ENCODE measurements at places on chromosomes 11 and 22.
A peak's percentile ranks its signal among the peaks of the same experiment; 100 is the strongest.

- DNase-seq, result peak; percentile 79
Measured at GRCh38 chr11:2305140-2305778, 3.4 kb downstream of the TSPAN32 start.

DNA sequence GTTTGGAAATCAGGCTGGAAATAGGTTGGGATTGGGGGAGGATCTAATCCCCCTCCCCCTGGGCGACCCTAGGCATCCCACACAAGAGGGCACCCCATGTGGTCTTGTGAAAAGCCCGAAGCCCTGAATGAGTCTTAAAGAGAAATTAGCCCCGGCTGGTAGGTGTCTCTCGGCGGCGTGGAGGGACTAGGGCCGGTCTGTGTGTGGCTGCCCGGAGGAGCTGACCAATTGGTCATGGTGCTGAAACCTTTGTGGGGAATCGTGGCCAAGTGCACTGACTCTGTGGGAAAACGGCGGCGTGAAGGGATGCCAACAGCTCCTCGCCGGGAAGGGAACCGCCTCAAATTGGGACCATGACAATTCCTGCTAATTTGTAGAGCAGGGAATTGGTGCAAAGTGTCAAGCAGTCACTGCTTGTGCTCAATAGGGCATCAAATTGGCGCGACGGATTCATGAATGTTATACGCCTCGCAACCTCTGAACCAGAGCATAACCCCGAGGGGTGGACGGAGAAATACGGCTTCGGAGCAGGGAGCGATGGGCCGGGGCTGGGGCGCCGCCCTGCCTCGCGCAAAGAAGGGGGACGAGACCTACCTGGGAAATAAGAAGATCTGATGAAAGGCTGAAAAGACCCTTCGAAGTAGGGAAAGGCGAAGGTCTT lies 1.5 kb downstream of the DBX1 start:
- no peak for DNase-seq

- DNase-seq, result no peak
Measured at GRCh38 chr22:30312053-30312452, 14.7 kb downstream of the TBC1D10A start.

DNA sequence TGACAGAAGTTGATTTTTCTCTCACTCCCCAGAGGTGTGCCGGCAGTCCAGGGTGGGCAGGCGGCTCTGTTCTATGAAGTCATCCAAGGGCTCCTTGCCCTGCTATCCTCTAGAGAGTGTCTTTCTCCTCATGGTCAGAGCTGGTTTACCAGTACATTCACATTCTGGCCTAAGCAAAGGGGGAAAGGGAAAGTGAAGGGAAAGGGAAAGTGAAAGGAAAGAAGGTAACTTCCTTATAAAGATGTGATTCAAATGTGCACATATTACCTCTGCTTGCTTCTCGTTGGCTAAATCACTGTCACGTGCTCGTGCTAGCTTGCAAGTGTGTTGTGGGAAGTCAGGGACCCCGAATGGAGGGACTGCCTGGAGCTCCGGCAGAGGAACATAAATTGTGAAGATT lies 2.9 kb upstream of the HTATIP2 start:
- DNase-seq, result peak; percentile 65

DNA sequence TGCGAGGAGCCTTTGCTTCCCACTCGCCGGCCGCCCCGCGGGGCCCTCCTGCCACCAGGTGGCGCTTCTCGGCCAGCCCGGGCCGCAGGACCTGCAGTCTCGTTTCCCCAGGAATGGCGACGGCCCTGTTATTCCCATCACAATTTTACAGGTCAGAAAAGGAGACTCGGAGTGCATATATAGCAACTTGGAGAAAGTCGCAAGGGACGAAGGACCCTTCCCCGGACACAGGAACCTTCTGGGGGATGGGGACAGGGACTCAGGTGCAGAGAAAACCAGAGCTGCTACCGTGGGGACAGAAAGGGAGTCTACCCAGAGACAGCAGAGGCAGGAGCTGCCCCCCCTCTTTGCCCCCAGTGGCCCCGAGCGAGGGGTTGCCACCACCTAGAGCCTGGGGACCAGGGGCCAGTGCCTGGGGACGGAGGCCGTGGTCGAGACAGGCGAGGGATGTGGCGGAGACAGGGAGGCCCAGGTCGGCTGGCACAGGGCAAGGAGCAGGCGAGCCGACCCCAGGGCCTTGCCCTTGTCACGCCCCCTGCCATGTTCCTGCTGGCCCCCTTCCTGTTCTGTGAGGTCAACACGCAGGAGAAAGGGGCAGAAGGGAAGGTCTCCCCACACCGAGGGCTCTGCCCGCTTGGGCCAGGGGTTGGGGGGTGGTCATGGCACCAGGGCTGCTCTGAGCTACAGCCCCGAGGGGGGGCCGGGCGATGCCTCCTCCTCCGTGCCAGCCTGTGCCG lies 3.5 kb upstream of the KRTAP5-6 start:
- DNase-seq, result peak; percentile 61

GRCh38 chr11:117171404-117172061 lies 7.0 kb upstream of the SIDT2 start:
- DNase-seq, result no peak

DNA sequence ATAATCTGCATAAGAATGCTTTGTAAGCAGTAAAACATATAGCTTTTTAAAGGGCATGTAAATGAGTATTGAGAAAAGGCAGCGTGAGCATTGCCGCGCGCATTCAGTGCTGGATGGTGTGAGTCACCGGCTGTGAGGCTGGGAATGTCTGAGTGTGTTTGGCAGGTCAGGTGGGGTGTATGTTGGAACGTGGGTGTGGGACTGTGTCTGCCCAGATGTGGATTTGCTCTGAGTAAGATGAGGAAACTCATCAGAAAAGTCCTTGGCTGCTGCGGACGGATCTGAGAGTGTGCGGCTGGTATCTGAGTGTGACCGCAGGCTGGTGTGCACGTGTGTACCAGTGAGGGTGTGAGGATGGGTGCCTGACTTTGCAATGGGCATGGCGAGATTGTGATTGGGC lies 66.2 kb upstream of the NECTIN1 start:
- no peak for DNase-seq

DNA sequence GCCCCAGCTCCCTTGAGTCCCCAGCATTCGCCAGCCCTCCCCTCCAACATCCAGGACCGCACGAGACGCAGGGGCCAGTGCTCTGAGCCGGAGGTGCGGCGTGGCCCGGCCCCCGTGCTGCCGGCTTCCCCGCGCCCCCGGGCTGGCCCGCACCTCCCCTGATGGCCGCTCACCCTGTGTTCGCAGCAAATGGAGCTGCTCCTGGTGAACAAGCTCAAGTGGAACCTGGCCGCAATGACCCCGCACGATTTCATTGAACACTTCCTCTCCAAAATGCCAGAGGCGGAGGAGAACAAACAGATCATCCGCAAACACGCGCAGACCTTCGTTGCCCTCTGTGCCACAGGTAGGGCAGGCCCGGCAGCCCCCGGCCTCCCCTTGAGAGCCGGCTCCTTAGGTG lies 2.7 kb downstream of the CCND1 start:
- DNase-seq, result no peak

DNA sequence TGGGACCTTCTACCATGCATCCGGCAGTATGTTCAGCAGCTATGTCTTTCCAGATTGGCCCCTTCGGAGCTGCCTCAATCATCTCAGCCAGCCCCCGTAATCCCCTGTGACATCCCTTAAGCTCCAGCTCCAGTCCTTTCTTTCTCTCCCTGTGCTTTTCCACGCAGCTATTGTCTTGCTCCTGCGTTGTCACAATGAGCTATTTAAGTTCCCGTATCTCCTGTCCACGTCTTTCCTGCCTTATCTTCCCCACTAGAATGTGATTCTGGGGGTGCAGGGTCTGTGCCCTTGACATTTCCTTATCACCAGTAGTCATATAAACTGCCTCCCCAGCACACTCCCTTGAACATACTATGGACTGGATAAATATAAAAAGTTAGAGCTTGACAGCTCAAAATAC lies 5.1 kb upstream of the ETS1 start:
- DNase-seq, result no peak

DNA sequence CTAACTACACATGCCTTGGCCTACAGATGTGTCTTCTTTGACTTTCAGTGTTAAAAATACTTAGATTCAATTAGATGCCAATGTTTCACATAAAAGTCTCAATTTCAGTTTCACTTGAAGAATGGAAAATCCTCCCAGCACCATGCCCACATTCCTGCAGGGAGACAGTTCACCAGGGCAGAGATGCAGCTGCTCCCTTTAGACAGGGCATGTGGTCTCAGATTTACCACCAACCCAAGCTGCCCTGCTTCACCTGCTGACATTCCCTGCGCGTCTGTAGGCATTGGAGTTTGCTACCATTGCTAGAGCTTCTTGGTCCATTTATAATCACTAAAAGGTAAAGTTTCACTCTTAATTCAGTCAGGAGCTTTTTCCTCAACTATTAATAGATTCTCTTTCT lies 113.9 kb downstream of the ARFGAP2 start:
- no peak for DNase-seq

- DNase-seq, result no peak
Measured at GRCh38 chr11:112481893-112482292, 221.2 kb upstream of the PLET1 start.

- DNase-seq, result no peak
Measured at GRCh38 chr11:10400856-10401255, 54.2 kb upstream of the AMPD3 start.

GRCh38 chr11:21641869-21642268 lies 551.0 kb upstream of the ANO5 start:
- no peak for DNase-seq

DNA sequence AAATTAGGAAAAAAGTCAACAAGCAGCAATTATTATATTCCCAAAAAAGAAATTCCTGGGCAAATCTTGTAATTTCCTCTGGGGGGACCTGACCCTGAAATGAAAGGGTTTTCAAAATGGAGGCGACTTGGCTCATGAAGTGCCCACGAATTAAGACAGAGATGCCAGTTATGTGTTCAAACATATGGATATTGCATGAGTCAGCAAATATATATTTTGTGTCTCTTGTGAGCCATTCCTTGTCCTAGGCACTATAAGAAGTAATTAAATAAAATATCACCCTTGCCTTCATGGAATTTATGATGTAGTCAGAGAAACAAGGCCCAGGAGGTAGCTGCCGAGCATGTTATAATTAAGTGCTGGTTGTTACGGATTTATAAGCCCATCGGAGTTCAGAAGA lies 68.6 kb downstream of the BARX2 start:
- no peak for DNase-seq
